ENCODE measurements at places on chromosomes 2 and 18.

- DNase-seq, result no peak
Measured at GRCh38 chr2:216936954-216937357, 77.1 kb upstream of the TNP1 start.

- DNase-seq, result no peak
Measured at GRCh38 chr2:134682726-134683125, 36.1 kb downstream of the TMEM163 start.

DNA sequence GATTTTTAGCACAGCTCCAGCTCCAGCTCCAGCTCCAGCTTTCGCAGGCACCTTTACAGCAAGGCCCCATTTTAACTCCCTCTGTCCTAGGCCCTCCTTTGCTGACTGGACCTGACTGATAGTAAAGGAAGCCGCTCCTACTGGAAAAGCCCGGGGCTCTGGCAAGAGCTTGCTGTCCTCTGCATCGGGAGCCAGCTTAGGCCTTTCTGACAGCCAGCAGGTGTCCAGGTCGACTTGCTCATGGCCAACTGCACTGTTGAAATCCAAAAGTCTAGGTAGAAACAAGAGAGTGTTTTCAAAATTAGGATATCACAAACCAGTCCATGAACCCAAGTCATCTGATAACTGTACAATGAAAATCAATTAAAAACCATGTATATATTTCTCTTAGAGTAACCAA lies 161.1 kb downstream of the LAMA1 start:
- no peak for DNase-seq

- DNase-seq, result no peak
Measured at GRCh38 chr2:9017411-9017810, 13.9 kb upstream of the MBOAT2 start.

- DNase-seq, result no peak
Measured at GRCh38 chr2:68039317-68039716, 23.5 kb downstream of the C1D start.

GRCh38 chr2:144596073-144596871 lies 76.4 kb upstream of the ZEB2 start:
- no peak for DNase-seq

DNA sequence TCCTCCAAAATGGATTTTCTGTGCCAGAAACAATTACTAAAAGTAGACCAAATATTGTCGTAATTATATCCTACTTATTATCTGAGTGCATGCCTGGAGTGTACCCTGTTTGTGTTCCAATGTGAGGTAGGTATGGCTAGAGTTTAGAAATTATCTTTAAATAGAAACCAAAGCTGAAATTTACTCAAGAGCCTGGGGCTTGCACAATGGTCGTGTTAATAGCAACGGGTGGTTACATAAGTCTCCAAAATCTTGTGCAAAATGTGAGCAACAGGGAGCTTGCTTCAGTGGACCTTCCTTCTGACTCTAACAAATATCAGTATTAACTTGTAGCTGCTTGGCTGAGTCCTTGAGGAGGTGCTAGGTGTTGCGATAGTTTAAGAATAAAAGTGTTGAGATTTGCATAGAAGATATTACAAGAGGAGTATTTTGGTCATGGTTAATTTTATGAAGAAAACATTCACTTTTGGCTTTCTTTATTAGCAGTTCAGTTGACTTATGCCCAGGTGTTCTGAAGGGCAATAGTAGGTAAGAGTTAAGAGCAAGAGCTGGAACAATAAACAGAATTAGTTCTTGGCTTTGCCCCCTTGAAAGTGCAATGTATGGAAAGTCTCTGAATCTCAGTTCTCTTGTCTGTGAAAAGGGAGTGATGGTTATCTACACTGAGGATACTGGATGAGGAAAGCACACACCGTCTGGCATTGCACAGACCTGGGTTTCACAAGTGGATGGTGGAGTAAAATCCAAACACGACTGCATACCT lies 4.6 kb downstream of the CXCR4 start:
- DNase-seq, result no peak

DNA sequence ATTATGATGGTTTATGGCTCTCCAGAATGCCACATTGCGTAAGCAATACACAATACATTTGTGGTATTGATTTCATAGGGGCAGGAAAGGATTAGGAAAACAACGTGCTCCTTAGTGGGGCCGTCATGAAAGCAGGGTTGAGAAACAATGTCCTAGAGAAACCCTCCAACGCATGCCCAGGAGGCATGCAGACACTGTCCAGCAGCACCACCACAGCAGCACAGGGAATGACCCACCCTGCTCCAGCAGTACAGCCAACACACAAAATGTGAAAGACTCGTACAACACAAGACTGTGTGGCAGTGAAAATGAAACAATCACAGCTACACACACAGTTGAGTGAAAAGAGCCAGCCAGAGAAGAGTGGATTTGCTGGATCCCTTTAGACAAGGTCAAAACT lies 66.3 kb downstream of the FAM168B start:
- no peak for DNase-seq

DNA sequence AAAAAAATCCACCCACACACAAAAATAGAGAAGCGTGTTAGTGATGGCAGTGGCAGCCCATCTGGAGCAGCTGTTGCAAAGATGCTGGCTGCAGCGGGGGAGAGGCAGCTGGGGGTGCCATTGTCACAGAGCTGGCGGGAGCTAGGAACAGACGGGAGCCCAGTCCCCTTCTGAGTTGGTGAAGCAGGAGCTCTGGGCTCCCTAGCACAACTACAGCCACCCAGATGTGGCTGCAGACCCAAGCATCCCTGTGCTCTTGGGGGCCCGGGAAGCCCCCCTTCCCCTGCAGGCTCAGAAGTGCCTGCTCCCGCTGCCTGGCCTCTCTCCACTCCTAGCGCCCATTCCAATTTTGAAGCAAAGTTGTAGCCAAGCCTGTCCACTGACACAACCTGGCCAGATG lies 366.6 kb upstream of the MC4R start:
- no peak for DNase-seq

GRCh38 chr18:79708412-79708811 lies 28.8 kb downstream of the CTDP1 start:
- no peak for DNase-seq

DNA sequence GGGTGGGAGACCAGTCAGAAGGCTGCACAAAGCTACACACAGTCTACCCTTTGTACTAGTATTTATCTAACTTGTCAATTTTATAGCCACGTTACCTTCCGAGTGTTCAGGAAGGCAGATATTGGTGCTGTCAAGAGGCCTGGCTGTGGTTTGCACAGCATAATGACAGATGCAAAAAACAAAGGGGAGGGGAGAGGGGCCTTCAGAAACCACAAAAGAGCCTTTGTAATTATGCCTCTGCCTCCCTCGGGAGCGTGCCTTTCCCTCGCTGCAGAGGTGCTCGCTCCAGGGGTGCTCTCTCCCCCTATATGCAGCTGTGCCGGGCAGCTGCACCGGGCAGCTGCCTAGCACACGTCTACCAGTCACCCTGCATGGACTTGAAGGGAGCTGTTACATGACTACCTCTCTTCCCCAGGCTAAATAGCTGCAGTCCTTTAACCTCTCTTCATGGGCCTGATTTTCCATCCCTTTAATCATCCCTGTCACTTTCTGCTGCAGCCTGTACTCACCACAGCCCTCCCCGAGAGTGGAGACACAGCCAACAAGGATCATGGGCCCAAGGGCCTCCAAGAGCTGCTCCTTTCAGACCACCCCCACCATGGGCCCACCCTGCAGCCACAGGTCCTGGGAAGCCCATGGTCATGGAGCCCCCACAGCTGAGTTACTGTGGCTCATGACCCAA lies 168.4 kb upstream of the PKDCC start:
- no peak for DNase-seq

- no peak for DNase-seq
Measured at GRCh38 chr2:237628247-237629187, 1.1 kb downstream of the LRRFIP1 start.

- DNase-seq, result no peak
Measured at GRCh38 chr2:173978447-173978846, 13.3 kb upstream of the SP3 start.

Measured in SW 1271 (cell line).